ENCODE measurements at places on chromosomes 5 and 9. TPM values are rescaled to one million over a fixed set of nuclear protein-coding genes. Genes with fewer than 3 reads are reported as not detected.

The SELENOP gene
- 292 TPM for total RNA-seq

DNA sequence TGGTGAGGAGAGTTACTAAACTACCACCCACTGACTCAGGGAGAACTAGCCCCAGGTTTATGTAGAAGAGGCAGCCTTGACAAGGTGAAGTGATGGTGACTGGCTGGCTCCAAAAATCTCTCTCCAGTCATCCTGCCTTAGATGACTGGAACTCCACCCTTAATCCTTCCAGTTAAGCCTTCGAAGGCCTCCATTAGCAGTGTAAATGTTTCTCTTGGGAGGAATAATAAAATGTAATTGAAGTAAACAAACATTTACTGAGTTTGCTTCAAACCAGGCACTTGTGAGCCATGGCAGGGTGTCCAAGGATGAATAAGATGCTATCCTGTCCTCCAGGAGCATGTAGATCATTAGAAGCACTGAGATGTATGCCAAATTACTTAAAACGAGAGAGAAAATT, 35.5 kb downstream of the ASTN2 start:
- no peak for DNase-seq

DNA sequence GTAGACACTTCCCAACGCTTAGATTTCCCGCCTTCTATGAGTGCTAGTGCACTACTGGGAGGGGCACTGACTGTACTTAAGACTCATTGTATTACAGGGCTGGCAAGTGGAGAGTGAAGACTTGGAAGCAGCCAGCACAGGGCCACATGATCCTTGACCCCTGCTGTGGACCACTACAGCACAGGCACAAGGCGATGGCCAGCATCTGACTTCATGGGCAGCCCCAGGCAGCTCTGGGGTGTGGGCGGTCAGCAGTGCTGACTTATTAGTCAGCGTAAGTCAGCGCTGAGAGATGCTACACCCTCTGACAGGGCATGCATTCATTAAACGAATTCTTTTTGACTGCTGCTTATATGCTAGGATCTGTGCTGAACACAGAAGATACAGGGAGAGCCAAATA, 9.3 kb downstream of the SLC46A2 start:
- no peak for DNase-seq

GRCh38 chr5:53031695-53032096, 42.5 kb downstream of the ITGA2 start:
- DNase-seq: no peak

The RNF180 gene
- 12.4 TPM for total RNA-seq

The SPINK6 gene
- not detected for total RNA-seq

GRCh38 chr5:144882739-144883283, 712.1 kb downstream of the KCTD16 start:
- DNase-seq: no peak

DNA sequence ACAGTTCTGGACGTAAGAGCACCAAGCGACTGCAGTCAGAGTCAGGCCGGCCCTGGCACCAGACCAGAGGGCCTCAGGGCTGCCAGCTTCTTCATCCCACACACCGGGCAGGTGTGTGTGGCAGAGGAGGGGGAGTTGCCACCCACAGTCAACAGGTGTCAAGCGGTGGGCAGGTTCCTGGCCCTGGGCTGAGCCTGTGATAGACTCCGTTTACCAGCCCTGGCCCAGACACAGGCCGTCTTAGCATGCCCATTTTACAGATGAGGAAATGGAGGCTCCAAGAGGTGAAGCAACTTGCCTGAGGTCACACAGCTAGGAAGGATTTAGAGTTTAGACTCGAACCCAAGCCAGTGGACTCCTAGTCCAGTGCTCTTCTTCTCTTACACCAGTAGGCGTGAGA, 71.8 kb downstream of the HMCN2 start:
- DNase-seq: no peak

- no peak for DNase-seq
Measured at GRCh38 chr5:137800700-137801411, 46.7 kb upstream of the HNRNPA0 start.

The FOXD4L5 gene
- total RNA-seq: not detected

All from Right ventricle myocardium superior (tissue), 1 donor.